NCI-H2081 treated with DMSO at 0.1 percent for 48 hours (cell line): ENCODE measurements at places on chromosomes 1 and 21.

GRCh38 chr1:77832901-77833300, 53.5 kb downstream of the MIGA1 start:
- no peak for DNase-seq

DNA sequence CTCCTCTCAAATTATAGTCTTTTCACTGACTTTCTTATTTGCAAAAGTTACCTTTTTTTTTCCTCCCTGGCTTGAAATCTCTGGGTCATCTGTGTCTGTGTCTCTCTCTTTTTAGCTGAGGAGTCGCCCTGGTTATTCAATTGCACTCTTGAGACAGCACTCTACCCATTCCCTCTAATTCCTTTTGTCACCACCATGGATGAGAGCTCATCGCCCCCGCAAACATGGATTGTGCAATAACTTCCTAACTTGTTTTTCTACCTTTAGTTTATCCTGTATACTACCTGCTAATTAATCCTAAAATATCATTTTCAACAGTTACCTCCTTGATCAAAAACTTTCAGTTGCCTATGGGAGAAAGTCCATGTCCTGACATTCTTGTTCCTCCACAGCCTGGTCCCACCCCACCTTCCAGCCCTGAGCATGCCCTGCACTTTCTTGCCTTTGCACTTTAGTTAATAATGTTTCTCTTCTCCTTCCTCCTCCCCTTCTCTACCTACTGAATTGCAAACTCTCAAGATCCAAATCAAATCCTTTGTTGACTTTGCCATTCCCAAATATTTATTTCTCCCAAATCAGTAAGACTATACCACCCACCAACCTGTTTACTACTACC, 110.4 kb upstream of the MAGI3 start:
- DNase-seq: no peak

- no peak for DNase-seq
Measured at GRCh38 chr1:15008783-15009729, 144.5 kb upstream of the TMEM51 start.

GRCh38 chr1:94024104-94024792, 96.7 kb downstream of the ABCA4 start:
- DNase-seq: no peak

DNA sequence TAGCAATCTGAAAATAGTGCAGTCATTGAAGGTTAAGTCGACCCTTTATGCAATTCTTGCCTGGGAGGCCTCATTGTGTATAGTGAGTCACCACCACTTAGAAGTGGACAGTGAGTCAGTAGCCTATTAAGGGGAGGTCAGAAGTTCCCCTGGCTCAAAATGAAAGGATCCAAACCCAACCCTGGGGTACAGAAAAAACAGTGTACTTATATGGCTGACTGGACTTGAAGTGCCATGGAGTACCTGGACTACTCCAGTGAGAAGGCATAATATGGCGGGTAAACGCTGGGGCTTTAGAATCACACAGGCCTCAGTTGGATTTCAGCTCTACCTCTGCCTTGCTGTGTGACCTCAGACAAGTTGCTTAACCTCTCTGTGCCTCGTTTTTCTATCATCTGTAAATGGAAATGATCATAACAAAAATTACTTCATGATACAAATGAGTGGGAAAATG, 2.2 kb upstream of the BCL9 start:
- DNase-seq: no peak

GRCh38 chr1:205826995-205827394, 14.0 kb upstream of the SLC41A1 start:
- DNase-seq: no peak

- no peak for DNase-seq
Measured at GRCh38 chr21:29166853-29167252, 36.4 kb downstream of the MAP3K7CL start.

- DNase-seq: no peak
Measured at GRCh38 chr21:46100020-46100419, 2.1 kb downstream of the COL6A2 start.

GRCh38 chr1:21702780-21703179, 33.6 kb upstream of the RAP1GAP start:
- no peak for DNase-seq

DNA sequence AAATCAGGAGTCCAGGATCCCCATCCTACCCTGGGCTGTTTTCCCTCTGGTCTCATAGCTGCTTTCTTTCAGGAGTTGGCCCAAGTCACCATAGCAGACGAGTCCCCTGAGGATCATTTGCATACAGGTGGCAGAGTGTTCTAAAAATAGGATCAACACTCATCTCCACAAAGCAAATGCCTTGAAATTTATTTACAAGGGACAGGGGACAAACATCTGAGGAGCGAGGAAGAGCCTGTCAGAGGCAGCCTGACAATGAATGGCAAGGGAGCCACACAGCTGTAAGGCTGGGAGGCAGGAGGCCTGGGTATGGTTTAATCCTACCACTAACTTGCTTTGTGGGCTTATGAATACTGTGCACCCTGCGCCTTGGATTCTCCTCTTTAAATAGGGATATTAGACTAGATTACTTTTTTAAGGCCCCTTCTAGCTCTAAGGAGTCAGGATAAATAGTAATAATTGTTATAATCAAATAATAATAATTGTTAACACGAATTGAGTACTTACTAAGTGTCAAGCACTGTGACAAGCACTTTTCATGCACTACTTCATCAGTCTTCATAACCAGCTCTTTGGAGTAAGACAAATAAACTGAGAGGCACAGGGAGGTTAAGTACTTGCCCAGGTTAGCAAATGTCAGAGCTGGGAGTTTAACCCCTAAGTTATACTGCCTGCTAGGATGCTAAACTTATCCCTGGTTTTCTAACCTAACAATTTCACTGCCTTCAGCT, 34.5 kb downstream of the RAB3B start:
- peak; percentile 96 for DNase-seq

DNA sequence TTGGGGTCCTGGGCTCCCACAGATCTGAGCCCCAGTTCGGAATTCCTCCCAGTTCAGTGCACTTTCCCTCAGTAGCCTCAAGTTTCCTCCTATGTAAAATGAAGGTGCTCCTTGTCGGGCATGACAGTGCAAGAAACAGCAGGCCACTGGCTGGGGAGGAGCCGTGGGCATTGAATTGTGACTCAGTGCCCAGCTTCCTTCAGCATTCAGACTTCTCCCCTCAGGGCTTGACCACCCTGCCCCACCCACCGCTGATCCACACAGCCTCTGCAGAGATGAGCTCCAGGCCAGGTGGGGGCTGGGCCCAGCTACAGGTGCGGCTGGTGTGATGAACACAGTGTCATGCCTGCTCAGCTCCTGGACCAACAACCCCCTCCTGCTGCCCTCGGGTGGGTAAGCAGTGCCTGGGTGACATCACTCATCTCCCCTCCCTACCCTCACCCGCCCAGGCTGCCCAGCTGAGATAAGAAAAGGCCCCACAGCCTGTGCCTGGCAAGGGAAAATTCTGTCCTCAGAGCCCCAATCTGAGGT, 4.9 kb downstream of the MOB3C start:
- no peak for DNase-seq

DNA sequence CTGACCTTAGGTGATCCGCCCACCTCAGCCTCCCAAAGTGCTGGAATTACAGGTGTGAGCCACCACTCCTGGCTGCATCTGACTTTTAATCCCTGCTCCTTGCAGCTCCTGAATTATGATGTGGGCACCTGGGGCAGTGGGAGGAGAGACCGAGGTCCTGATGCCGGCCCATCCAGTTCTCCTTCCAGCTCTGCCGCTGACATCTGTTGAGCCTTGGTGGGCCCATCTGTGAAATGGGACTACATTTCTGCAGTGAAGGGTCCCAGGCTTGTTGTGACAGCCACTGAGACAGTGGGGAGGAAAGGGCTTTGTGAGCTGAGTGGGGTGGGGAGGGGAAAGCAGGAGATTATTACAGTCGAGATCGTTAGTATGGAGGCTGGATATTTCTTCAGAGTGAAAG, 11.8 kb downstream of the PLA2G2F start:
- no peak for DNase-seq

GRCh38 chr1:245256528-245256927, 101.7 kb downstream of the KIF26B start:
- DNase-seq: no peak

DNA sequence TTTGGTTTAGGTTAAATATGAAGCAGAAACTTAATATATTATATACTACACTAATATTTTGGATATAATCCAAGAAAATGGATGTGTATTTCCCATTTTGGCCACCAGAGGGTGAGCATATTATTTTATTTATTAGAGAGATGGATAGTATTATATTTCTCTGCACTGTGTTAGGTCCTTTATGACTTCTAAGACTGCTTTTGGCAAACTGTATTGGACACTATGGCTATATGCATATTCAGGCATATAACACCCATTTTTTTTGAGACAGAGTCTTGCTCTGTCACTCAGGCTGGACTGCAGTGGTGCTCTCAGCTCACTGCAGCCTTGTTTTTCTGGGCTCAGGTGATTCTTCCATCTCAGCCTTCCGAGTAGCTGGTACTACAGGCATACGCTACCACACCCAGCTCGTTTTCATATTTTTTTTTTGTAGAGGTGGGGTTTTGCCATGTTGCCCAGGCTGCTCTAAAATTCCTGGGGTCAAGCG, 17.8 kb upstream of the PGM1 start:
- DNase-seq: no peak

DNA sequence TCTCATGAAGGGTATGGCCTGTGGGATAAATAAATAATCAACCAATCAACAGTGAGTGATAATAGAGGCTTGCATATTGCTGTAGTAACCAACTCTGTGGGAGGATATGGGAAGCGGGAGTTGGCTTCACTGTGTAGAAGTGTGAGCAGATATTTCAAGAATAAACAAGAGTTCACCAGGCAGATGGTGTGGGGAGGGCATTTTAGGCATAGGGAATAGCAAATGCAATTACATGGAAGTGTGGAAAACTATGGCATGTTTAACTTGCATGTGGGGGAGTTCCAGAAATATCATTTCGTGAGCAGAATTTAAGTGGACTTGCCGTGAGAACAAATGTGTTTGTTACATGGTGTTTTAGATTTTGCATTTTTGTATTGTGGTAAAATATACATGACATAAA, 95.2 kb downstream of the SPATA46 start:
- no peak for DNase-seq

GRCh38 chr1:58149271-58149812, 397.2 kb downstream of the OMA1 start:
- no peak for DNase-seq

- DNase-seq: no peak
Measured at GRCh38 chr1:189149547-189150375, 1327.9 kb downstream of the BRINP3 start.

DNA sequence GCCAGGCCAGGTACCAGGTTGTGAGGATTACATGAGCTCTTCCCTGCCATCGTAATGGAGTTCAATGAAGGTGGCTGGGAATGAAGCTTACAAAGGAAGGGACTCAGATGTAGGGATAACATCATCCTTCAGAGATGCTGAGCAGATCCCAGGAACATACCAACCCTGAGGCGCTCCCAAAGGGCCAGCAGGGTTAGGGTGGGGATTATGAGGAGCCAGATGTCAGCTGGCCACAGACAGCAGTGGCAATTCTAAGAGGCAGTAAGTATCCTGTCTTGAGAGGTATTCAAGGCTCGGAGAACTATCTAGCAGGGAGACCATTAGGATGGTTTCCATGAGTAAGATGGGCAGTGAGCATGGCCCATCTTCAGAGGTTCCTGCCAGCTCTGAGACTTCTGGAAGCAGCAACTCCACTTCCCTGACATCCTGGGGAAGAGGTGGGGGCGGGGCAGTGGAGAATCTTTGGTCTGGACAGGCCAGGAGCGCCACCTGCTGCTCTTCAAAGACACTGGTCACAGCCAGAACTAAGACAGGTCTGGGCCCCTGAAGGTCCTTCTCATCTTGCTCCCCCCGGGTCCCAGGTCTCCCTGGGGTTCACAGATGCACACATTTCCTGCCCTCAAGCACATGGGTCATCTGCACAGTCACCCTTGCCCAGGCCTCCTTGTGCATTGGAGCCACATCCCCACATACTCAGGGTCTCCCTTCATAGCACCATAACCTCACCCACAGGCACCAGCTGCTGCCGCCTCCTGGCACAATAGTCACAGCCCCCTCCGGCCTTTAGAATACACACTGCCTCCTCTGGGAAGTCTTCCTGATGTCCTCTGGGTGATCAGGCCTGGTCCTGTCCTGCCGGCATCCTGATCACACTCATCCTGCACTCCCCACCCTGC, 2.7 kb upstream of the SDC3 start:
- peak; percentile 4 for DNase-seq

GRCh38 chr1:234518876-234519275, 39.9 kb upstream of the TARBP1 start:
- no peak for DNase-seq

DNA sequence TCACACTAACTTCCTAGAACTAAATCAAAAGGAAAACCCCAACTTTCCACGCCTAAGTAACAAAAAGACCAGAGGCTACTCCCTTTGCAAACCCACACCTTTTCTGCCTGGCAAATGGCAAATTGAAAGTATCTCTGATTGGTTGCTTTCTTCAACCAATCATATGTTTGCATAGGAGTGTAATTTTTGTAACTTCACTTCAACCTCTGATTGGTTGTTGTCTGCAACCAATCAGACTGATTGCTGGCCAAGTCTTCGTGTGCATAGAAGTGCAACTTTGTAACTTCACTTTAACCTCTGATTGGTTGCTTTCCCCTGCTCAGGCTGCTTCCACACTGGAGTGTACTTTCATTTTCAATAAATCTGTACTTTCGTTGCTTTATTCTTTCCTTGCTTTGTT, 36.9 kb upstream of the PADI2 start:
- no peak for DNase-seq

DNA sequence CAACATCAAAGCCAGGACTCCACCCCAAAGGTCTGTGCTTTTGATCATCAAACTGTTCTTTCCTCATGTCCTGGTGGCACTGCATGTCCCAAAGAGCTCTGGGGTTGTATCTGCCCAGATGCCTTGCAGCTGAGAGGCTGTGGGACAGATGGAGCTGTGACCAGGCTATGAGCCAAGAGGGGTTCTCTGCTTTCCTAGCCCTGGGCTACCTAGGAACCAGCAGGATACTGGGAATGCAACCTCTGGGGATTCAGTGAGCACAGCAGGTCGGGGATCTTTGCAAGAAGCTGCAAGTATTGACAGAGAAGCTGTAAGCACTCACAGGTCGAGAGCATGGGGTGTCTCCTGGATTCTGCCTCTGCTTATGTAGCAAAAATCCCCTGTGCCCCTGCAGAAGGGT, 186.6 kb downstream of the GRIK3 start:
- no peak for DNase-seq

DNA sequence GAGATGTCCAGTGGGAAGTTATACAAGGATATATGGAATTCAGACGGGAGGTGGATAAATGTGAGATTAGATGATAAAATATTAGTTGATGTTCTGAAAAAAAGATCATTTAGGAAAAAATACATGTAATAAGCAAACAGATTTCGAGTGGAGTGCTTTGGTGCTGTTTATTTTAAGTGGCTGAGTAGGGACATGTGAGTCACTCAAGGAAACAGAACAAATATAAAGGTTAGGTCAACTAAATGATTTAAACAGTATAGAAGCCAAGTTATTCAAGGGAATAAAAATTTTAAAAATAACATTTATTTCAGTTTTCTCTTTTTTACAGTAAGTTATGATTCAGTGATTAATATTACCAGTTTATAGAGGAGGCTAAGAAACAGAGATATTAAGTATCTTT, 1046.7 kb upstream of the B3GALT2 start:
- no peak for DNase-seq

GRCh38 chr1:247301176-247301540, 30.5 kb downstream of the ZNF496 start:
- DNase-seq: no peak

- DNase-seq: no peak
Measured at GRCh38 chr1:206821493-206821892, 43.9 kb upstream of the IL20 start.

- no peak for DNase-seq
Measured at GRCh38 chr1:92016720-92017316, 13.0 kb upstream of the EPHX4 start.

GRCh38 chr1:93056214-93056613, 22.9 kb upstream of the MTF2 start:
- DNase-seq: no peak
